ELR (cell line): ENCODE measurements at places on chromosomes 11 and 22.

DNA sequence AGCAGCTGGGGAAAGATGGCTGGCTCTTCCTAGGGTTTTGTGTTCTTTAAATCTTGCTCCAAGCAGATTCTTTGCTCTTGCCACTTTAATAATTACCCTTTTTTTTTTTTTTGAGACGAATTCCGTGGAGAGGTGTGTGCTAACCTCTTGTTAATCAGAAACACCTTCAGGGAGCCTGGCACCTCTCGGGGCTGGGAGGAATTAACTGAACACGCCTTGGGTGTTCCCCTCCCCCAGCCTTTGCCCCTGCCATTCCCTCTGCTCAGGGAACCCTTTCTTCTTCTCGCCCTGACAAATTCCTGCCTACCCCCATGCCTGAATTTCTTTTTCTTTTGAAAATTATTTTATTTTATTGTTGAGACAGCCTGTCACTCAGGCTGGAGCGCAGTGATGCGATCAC, 17.5 kb downstream of the TMPRSS6 start:
- no peak for DNase-seq

DNA sequence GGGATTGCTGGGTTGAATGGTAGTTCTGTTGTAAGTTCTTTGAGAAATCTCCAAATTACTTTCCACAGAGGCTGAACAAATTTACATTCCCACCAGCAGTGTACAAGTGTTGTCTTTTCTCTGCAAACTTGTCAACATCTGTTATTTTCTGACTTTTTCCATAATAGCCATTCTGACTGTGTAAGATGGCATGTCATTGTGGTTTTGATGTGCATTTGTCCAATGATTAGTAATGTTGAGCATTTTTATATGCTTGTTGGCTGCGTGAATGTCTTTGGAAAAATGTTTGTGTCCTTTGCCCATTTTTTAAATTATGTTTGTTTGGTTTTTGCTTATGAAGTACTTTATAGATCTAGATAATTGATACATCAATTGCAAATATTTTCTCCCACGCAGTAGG, 1025.0 kb downstream of the JRKL start:
- peak; percentile 80 for DNase-seq

- no peak for DNase-seq
Observed at GRCh38 chr11:19676475-19677380, 35.9 kb upstream of the NAV2 start.

DNA sequence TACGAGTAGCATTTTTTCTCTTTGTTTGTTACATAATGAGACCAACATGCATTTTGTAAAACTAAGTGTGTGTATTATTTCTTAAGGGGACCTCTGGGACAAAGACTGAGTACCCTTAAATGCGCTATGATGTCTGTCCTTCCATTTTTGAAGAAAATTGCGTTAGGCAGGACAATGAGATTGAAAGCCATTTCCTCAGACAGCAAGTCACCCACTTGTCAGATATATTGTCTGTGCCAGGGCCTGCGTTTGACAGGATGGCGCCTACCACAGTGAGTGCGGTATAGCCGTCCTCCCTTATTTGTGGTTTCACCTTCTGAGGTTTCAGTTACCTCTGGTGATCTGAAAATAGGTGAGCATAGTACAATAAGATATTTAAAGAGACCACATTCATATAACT, 2.2 kb downstream of the AP2A2 start:
- no peak for DNase-seq

DNA sequence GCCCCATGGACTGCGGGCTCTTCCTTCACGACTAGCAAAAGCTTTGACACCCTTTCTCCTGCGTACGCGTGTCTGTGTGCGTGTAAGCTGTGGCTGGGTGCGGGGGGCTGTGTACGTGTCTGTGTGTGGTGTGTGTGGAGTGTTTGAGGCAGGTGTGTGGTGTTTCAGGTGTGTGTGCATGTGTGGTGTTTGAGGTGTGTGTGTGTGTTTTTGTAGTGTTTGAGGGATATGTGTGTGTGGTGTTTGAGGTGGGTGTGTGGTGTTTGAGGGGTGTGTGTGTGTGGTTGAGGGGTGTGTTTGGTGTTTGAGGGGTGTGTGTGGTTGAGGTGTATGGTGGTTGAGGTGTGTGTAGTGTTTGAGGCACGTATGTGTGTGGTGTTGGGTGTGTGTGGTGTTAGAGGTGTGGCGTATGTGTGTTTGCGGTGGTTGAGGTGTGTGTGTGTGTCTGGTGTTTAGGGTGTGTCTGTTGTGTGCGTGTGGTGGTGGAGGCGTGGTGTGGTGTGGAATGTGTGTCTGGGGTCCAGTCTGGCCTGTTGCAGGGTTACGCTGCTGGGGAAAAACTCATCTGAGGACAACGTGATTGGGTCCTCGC, 687 bp upstream of the ARSA start:
- DNase-seq = no peak

GRCh38 chr11:98630736-98631135, 390.0 kb upstream of the CNTN5 start:
- no peak for DNase-seq

GRCh38 chr11:9875862-9876261, 212.0 kb downstream of the SWAP70 start:
- DNase-seq = no peak

DNA sequence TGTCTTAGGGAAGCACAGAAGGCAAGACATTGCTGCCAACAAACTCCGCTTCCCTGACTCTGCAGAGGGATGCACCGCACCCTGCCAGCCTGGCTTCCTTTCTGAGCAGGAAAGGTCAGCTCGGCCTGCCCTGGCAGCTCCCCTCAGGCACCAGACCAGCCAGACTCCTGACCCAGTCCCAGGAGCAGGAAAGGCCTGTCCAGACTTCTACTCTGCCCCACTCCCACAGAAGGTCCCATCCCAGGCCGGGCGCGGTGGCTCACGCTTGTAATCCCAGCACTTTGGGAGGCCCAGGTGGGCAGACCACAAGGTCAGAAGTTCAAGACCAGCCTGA, 17.7 kb downstream of the ARRB1 start:
- DNase-seq = no peak

- DNase-seq = peak; percentile 23
Observed at GRCh38 chr22:45502215-45503049, at the start of gene FBLN1. Gene FBLN1, plus strand, starts transcription at chr22:45502883. Its CDS starts 103 bp downstream, at chr22:45502986.

DNA sequence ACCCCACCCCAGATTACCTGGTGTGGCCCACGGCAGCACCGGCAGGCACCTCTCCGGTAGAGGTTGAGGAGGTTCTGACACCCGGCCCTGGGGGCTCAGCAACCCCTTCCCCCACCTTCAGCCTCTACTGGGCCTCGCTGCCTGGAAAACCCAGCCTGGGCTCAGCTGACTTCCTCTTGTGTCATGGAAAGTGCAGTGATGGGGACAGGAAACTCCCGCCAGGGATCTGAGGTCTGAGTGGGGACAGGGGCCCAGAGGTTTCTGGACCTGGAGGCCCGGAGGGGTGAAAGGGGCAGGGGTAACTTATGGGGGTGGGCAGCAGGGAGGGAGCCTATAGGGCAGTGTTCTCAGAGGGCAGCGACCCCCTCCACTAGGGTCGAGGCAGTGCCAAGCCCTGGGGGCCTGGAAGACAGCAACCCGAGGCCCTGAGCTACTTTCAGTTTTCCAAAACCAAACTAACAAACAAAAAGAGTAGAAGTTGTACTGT, 10.0 kb upstream of the CD5 start:
- DNase-seq = no peak
